ENCODE measurements at places on chromosomes 6 and 20.
A peak's percentile ranks its signal among the peaks of the same experiment; 100 is the strongest.

DNA sequence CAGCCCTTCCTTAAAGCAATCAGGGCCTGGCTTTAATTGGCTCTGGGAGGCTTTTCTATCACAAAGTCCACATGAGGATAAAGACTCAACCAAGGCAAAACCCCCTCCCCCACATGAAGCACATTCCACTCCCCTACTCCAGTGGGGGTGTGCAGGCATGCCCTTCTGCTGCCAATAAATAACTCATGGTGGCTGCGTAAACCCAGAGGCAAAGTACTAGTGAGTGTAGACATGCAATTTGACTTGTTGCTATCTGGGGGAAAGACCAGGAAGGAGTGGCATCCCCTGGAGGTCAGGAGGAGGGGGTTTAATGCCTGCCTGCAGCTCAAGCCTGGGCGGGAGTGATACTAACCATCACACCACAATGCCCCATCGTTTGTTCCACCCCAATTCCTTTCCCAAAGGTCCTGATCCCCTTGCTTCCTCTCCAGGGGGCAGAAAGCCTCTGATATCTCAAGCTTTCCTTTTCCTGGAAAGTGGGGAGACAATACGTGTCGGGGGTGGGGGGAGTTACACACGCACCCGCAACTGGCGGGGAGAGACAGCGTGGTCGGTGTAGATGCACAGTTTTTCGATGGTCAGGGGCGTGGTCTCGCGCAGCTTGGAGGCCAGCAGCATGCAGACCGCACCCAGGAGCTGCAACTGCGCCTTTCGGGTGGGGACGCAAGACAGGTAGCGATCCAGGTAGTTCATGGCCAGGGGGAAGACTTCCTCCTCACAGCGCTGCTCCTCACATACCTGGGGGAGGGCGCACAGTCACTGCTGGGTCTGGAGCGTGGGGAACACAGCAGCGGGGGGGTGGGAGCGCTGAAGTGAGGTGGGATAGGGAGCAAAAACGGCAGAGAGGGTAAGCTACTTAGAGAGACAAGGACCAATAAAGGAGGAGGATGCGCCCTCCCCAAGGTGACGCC is 1.5 kb downstream of the CCND3 start:
- peak; percentile 57 for DNase-seq

GRCh38 chr6:167495506-167496401 is 170.9 kb downstream of the TTLL2 start:
- DNase-seq, result no peak

- DNase-seq, result no peak
Observed at GRCh38 chr6:153129873-153130514, 1.1 kb downstream of the RGS17 start.

- DNase-seq, result no peak
Observed at GRCh38 chr6:170274713-170275560, 15.9 kb downstream of the DLL1 start.

GRCh38 chr20:8019246-8019997 is at the start of gene TMX4:
TMX4 (minus strand) TSS chr20:8019761; CDS start chr20:8019613, 148 bp downstream.
- peak; percentile 84 for DNase-seq

DNA sequence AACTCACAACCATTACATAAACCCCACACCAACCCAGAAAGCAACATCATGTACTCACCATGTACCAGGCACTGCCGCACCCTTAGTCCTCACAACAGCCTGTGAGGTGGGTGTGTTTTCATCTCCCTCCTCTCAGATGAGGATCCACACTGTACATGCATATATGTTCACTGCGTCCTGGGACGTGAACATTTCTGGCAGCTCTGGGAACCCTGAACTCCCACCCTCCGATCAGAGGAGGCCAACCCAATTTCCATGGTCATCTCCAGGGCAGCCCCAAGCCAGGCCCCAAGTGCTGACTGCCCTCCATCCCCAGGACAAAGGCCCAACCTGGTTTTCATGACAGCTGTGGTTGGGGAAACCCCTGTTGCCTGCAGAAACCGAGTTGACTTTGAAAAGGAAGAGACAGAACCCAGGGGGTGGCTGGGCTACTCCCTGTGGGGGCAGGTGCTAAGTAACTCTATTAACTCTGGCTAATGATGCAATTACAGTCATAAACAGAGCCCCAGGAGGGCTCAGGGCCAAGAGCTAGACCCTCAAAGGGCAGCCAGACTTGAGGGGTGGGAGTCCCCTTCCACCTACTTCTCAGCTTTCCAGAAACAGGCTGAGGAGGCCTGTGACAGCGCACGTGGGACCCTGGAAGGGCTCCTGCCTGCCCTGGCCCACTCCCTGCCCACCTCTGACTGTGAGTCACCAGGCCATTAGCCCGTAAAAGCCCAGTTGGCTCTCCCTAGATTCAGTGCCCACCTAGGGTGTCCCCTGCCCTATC is 2.6 kb downstream of the TFEB start:
- no peak for DNase-seq

GRCh38 chr6:22664968-22665367 is 95.6 kb downstream of the HDGFL1 start:
- DNase-seq, result no peak

DNA sequence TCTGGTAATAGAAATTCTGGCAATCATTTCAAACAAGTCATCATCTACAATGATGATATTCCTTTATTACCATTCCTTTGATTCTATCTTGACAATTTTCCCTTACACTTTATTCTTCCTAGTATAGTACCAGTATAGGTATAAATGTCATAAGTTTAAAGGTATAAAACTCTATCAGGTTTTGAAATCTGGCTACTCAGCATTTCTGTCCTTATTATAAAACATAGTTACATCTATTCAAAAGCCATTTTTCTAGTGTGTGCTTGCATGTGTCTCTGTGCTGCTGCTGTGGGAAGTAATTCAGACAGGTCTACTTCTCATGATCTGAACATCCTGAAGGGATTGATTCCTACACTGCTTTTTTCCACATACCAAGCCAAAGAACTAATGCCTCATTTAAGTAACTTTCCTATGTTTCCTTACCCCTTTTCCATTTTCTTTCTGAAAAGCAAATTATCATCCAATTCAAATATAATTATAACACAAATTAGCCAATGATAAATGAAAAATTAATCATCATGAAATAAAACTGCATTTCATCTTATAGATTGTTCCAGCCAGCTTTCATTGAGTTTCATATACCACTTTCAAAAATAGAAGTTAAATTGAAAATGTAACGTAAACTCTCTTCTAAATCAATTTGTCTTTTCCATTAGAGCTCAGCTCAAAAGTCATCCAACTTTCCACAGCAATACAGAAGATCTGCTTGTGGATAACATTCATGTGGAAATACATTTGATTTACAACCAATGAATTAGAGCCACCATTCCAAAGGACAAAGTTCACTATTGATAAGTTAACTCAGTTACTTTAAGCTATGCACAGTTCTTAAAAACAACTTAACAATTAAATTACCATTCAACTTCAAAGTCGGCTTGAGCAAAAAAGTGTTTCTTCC is 35.9 kb downstream of the COL12A1 start:
- no peak for DNase-seq

DNA sequence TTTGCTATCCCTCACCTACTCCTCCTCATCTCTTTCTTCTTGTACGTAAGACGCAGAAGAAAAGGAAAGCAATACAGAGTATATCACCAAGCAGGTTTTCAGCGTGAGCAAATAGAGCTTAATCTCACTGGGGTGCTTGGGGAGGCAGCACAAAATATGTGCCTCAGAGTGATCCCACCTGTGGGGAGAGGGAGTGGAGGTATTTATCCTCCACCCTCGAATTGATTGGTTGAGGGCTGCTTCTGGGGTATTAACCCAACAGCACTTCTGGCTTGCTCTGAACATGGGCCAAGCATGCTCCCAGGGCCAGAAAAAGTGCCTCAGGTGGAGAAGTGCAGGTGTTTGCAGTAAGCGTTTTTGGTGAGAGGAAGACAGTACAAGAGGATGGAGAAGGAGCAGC is 78.5 kb upstream of the EYA2 start:
- no peak for DNase-seq

DNA sequence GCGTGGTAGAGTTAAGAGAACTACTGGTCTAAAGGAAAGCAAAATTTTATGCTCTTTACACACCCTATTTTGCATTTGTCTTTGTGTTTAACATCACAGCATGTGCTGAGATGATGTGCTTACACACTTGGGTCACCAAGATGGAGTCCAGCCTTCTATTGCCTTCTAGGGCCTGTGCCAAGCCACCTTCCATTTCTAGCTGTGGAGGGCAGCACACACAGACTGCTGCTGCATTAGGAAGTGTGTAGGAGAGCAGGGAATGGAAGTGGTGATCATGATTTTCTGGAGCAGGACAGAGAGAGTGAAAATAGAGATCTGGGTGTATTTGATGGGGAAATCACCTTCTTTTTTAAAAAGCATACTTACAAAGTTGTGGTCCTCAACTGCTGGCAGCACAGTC is 191.6 kb downstream of the SOX4 start:
- DNase-seq, result no peak

GRCh38 chr20:9409352-9409751 is 105.0 kb upstream of the LAMP5 start:
- DNase-seq, result no peak

GRCh38 chr20:48195121-48195870 is 410.0 kb upstream of the SULF2 start:
- DNase-seq, result no peak

- DNase-seq, result no peak
Observed at GRCh38 chr20:34011275-34011674, 17.6 kb downstream of the RALY start.

DNA sequence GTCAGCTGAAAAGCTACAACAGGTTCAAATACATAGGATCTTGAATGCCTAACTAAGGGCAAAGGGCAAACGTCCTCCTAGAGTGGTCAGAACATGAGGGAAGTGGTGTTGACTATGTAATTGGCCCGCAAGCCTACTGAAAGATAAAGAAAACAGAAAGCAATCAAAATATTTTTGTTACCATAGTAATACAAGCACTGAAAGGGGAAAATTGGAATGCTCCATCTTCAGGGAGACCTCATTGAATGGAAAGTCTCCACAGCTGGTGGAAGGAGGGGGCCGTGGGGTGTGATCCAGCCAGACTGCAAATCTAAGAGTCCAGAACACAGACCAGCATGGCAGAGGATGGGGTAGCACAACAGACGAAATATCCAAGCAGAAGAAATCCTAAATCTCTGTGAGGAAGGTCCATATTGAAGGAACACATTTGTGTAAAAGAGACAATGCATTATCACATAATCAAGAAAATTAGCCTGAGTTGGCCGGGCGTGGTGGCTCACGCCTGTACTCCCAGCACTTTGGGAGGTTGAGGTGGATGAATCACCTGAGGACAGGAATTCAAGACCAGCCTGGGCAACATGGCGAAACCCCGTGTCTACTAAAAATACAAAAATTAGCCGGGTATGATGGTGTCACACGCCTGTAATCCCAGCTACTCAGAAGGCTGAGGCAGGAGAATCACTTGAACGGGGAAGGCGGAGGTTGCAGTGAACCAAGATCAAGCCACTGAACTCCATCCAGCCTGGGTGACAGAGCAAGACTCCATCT is 39.5 kb downstream of the MTFR2 start:
- no peak for DNase-seq

DNA sequence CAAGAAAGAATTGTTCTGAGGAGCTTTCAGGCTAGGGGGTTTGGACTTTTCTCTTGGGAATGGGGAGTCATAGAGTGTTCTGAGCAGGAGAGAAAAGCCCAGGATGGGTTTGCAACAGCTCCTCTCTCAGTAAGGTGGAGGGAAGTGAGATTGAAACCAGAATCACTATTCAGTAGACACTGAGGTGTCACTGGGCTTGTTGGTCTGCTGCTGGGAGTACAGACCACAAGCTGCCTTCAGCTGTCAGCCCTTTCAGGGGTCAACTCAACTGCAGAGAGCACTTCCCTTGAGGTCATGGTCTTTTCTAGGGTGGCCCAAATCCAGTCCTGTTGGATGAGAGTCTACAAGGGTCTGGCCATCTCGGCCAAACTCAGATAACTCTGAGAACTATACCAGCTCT is 12.9 kb upstream of the FOXA2 start:
- no peak for DNase-seq

DNA sequence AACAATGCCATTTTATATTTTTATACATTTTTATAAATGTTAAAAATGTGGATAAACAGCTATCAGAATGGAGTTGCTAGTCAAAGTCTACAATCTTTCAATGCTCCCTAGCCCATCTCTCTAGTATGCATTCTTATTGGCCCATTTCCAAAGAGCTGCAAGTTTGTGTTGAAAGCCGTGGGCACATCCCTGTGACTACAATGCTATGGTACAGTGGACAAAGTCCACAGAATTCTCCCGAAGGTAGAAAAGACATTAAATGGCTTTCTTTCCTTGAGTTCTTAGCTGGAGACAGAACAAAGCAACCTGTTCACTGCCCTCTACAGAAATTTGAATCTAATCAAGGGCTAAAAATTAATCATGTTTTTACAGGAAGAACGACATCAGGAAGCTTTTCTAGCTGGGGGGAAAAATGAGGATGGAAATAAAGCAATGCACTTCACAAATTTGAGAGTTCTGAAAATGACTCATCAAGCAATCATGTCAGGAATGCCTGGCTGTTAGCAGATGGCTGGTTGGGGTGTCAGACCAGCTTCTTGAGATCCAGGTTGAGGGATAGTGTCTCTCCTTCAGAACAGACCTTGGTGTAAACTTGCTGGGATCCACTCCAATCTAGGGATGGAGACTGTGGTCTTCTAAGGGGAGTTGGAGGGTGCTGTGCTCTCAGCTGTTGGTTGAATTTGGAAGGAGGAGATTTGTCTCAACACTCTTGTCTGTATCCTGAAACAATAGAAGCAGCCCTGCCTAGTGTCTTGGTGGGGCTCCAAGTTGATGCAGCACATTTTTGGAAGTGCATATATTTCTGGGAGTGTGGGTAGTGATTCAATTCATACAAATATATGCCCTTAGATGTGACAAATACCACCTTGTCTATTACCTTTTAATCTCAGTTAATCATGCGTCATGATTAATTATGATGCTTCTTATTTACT is 143.4 kb upstream of the PHACTR1 start:
- no peak for DNase-seq

DNA sequence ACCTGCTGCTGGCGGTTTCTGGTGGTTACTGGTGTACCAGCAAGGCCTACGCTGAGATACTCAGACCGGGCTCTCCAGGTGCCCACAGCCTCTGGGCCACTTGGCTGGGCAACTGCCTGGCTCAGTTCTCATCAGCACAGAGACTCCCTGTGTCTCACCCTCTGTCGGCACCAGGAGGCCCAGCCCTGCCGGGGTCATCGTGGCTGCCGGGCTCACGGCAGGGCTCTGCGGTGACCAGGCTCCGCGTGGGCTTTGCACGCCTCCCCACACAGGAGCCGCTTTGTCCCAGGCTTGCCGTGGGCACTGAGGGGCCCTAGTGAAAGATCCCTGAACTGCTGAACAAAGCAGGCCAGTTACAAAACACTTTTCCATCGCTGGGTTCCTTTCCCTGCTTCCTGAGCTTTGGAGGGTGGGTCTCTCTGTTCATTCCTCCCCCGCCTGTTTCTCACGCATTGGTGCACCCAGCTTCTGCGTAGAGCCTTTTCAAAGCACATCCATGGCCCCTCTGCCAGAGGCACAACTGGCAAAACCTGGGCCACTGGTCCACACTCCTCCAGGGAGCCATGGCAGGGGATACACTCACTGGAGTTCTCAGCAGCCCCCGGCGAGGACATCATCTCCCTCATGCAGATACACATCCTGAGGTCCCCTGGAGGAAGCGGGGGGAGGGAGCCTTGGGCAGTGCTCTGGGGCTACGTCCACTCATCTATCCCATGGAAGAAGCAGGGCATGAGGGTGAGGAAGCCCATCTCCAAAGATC is 117.0 kb downstream of the NFATC2 start:
- no peak for DNase-seq

All from DND-41 (cell line).